ENCODE measurements at places on chromosomes 7 and 10. TPM values are rescaled to one million over a fixed set of nuclear protein-coding genes. Genes with fewer than 3 reads are reported as not detected.

- H3K4me3 ChIP-seq: no peak overlapping the region
- H3K36me3 ChIP-seq: no peaks in the 10 kb centered on the region
- peaks cover 4% of the 10 kb centered on the region for H3K4me1 ChIP-seq
- no peak overlapping the region for H3K27ac ChIP-seq
Measured at GRCh38 chr7:19754521-19755116, 18.8 kb downstream of the TMEM196 start.

- peaks cover 32% of the 10 kb centered on the region for H3K4me1 ChIP-seq
- no peaks in the 10 kb centered on the region for H3K27me3 ChIP-seq
- DNase-seq: no peak
Measured at GRCh38 chr7:124085179-124085578, 52.3 kb upstream of the TMEM229A start.

DPYSL4 gene
- total RNA-seq: 14.4 TPM

DNA sequence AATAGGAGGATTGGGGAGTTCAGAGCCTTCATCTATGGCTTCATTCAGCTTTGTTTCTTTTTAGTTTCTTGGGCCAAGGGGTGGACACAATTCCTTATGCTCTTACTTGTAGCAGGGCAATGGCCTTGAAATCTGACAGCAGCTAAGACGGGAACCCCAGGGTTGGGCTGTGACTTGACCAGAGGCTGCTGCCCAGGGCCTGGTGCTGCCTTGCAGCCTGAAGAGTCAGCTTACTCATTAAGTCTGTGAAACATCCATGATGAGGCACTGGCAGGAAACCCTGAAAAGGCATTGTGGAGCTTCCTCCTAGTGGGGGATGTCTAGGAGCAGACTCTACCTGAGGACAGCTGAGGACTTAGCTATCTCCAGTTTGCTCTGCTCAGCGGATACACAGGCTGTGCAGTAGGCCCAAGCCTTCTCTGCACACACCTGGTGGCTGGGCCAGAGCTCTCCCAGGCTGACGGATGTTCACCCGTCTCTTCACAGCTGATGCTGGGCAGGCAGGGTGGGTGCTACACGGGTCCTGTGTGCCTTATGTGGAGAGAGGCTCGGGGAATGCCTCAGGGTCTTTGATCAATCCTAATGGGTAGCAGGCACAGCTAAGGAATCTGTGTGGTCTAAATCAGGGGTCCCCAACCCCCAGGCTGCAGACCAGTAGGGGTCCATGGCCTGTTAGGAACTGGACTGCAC lies 17.8 kb downstream of the CXCL12 start:
- no peaks in the 10 kb centered on the region for H3K4me1 ChIP-seq
- H3K4me3 ChIP-seq: no peak overlapping the region
- DNase-seq: no peak
- no peaks in the 10 kb centered on the region for H3K36me3 ChIP-seq
- peaks cover 28% of the 10 kb centered on the region for H3K27me3 ChIP-seq

FAM237B gene
- not detected for total RNA-seq

DNA sequence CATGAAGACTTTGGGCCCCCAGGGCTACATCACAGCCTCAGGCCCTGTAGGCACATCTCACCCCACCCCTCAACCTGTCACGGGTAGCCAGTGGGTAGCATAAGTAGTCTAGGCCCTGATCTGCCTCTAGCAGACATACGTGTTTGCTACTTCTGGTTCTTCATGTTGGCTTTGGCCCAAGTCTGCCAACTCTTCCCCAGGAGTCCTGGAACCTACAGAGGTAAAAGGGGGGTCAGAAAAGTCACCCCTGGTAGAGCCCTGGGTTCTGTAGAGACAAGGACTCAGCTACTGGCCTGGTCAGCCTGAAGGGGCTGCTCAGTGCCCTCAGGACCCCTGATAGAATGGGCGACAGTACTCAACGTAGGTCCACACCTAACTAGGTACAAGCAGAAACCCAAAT lies 67.5 kb upstream of the UNC5B start:
- no peak overlapping the region for H3K4me3 ChIP-seq
- H3K27ac ChIP-seq: no peak overlapping the region
- H3K27me3 ChIP-seq: peaks cover 55% of the 10 kb centered on the region
- no peaks in the 10 kb centered on the region for H3K36me3 ChIP-seq
- no peaks in the 10 kb centered on the region for H3K4me1 ChIP-seq

GRCh38 chr7:82049891-82050533 lies 280.2 kb upstream of the HGF start:
- no peak for DNase-seq
- no peak overlapping the region for H3K4me3 ChIP-seq
- H3K36me3 ChIP-seq: no peaks in the 10 kb centered on the region
- H3K27me3 ChIP-seq: no peaks in the 10 kb centered on the region
- H3K27ac ChIP-seq: no peak overlapping the region

DNA sequence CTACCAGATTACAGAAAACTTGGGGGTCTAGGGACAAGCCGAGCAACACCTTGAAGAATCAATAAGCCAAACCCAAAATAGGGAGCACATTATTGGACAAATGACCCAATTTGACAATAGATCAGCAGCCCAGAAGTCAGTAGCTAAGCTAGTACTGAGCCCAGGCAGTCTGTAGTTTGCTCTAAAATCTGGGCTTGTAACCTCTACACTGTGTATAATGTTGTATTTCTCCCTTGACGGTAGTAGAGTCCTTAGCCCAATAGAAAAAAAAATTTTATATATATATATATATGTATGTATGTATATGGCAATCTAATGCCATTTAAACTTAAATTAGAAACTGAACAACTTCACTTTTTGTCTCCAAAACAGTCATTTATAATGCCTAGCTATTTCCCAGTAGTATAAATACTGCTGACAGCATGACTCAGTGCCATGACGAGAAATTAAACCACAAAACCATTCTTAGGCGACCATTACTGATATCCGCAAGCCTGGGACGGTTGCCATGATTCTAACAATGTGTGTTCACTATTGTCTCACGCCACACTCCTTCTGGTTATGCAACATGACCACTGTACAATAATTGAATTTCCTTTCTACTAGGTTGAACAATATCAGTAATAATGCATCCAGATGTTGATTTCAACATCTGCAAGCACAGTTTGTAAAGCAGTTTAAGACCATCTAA lies 110.5 kb downstream of the IPMK start:
- no peak for DNase-seq
- peaks cover 23% of the 10 kb centered on the region for H3K27me3 ChIP-seq
- no peak overlapping the region for H3K27ac ChIP-seq
- H3K4me1 ChIP-seq: no peaks in the 10 kb centered on the region
- no peak overlapping the region for H3K4me3 ChIP-seq
- H3K36me3 ChIP-seq: no peaks in the 10 kb centered on the region

TMEM225B gene
- total RNA-seq: 2.5 TPM

LIPK gene
- not detected for total RNA-seq

Measured in mesothelial cell of epicardium (in vitro differentiated cells).